ENCODE measurements at places on chromosomes 3 and 15.

DNA sequence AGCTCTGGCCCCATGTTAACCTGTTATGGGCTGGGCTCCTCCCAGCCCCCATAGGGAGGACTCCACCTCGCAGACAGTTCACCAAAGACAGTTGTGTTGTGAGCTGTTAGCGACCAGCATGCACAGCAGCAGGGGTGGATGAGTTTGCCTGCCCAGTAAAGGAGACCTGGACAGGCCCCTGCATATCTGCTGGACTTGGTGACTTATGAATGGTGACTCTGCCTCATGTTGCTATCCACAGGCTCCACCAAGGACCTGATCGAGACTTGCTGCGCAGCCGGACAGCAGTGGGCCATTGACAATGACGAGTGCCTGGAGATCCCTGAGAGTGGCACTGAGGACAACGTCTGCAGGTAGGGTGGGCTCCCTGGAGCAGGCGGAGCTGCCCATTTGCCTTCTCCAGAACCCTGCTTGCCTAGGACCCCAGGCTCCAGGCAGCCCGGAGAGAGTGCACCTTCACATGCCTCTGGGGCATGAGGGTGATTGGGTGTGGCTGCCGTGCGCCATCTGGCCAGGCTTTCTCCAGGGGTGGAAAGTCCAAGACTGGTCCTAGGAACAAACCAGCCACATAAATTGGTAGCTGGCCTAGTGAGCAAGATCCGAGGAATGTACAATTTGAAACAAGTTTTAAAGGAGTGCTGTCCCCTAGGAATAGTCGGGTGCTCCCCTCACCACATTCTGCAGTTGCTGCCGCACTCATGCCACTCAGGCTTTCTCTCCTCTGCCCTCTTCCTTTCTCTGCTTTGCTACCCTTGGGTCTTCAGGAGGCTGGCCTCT is 59.1 kb downstream of the FBLN2 start:
- DNase-seq = no peak

GRCh38 chr3:37462452-37462851 is 288.1 kb upstream of the LRRFIP2 start:
- DNase-seq = no peak

- DNase-seq = no peak
Measured at GRCh38 chr3:187610981-187611511, 59.1 kb downstream of the SST start.

GRCh38 chr3:63896332-63897030 is 15.7 kb downstream of the SCAANT1 start:
- DNase-seq = no peak

DNA sequence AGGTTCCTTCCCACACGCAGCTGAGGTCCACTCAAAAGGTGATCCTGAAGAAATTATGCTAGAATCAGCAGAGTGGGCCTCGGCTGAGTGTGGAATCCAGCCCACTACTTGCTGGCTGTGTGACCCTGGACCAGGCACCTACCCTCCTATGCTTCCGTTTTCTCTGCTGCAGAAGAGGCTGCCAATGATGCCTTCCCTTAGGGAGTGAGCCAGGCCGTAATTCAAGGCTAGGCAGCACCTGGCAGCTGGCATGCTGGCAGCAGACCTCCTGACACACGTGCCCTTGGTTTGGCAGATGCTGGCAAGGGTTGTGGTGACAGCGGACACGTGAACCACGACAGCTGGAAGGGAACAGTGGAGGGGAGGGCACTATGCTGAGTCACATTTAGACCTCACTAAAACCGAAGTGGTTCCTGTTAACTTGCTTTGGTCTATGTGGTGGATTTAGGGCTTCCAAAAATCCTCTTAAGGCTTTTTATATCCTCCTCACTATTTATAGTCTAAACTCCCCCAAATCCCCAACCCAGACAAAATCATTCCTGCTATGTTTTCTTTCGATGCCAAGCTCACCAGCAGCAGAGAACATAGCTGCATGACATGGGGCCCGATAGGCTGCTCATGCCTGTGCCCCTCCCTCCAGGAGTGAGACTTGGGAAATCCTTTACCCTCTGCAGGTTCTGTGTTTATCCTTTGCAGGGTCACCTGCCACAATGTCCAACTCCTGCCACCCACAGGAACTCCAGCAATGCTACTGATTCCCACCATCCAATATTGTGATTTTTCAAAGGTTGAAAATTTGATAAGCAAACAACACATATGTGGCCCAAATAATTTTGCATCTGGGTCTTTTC is 10.6 kb upstream of the PCSK6 start:
- peak; percentile 85 for DNase-seq

DNA sequence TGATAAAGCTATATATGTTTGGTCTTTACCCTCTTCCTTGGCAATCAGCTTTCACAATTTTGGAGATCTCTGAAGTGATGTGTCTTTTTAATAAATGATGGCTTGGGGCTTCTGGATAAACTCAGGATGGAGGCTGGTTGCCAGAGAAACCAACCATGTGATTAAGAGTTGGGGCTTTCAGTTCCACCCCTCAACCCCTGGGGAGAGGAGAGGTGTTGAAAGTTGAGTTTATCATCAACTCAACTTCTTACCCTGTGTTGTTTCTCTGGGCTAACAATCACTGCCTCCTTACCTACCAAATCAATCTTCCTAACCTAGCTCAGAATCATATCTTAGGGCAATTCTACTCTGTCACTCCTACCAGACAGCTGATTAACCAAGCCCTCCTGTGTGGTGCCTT is 735.8 kb downstream of the ZPLD1 start:
- DNase-seq = no peak

GRCh38 chr3:170531657-170532335 is 54.1 kb downstream of the SLC7A14 start:
- no peak for DNase-seq

GRCh38 chr3:29594261-29594660 is 313.4 kb downstream of the RBMS3 start:
- DNase-seq = no peak

GRCh38 chr3:127480196-127480954 is 110.2 kb downstream of the TPRA1 start:
- no peak for DNase-seq

DNA sequence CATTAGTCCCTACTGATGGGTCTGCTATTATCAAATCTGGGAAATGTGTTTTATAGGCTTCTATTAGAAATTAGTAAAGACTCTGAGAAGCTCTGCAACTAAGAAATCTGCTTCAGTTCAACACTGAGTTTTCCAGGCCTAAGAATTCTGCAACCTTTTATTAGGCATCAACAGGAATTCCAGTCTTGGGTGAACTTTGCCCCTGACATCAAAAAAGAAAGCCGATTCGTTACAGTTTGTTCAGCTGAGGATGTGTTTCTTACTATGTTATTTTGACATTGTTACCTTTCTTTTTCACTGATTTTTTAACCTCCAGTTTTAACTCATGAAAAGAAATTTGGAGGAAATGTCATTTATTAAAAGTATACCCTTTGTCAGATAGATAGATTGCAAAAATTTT is 131.5 kb upstream of the KCNH8 start:
- no peak for DNase-seq

GRCh38 chr3:80535286-80535685 is 767.5 kb upstream of the ROBO1 start:
- no peak for DNase-seq

- no peak for DNase-seq
Measured at GRCh38 chr3:113097960-113098447, 107.2 kb downstream of the GTPBP8 start.

- DNase-seq = no peak
Measured at GRCh38 chr3:110479731-110480130, 591.9 kb upstream of the NECTIN3 start.

GRCh38 chr3:58215317-58216025 is 4.7 kb upstream of the DNASE1L3 start:
- DNase-seq = no peak

GRCh38 chr3:13282358-13282985 is 137.7 kb downstream of the NUP210 start:
- peak; percentile 54 for DNase-seq

- no peak for DNase-seq
Measured at GRCh38 chr15:94542391-94542790, 311.0 kb downstream of the MCTP2 start.

DNA sequence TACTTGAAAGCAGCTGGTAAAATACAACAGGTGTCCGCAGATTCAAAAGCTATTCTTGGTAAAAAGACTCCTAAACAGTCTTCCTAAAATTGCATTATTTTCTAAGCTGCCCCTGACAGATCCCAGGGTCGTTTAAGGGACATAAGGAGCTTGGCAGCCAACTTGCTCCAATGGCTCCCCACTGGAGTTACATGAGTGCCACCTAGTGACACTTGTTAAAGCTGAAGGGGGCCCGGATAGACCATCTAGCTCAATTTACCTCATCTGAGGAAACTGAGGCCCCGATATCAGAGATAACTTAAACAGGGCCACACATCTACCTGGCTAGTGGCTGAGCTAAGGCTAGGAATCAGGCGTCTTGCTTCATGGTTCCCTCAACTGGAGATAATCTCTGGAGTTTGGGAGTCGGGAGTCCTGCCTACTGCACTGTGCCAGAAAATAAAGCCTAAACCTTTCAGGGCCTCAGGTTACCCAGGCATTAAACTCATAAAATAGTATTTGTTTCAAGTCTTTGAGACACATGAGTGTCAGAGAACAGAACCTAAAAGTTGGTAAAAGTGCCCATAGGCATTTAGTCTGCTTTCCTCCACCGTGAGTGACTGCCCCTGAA is 6.5 kb upstream of the TBC1D23 start:
- peak; percentile 80 for DNase-seq

DNA sequence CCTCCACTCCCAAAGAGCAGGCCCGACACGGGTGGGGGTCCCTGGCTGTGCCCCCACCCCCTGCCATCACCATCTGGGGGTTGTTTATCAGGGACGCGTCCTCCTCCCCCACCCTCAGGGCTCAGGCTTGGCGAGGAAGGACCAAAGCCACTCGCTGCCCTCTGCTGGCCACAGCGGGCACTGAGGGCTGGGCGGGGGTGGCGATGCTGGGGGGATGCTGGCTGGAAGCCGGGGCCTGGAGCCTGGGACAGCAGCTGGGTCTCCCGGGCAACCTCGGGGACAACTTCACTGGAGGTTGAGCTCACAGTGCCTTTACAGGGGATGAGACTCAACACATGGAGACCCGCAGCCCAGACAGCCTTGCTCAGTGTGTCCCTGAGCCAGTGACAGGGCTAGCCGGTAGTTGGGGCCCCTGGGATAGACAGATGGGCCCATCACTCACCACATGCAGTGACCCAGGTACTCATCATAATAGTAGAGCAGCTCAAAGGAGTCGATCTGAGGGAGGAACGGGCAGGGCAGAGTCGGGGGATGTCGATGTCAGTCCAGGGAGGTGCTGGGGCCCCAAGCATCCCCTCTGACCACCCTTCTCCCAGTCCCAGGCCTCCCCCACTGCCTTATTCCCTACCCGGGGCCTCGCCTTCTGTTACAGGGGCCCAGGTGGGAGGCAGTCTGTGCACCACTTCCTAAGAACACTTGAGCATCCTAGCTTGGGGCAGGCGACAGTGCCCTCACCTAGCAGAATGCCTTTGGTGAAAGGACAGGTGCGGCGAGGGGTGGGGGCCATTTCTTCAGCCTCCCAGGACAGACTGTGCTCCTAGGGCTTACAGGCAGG is 5.9 kb upstream of the CALML4 start:
- peak; percentile 63 for DNase-seq

GRCh38 chr15:45616901-45617323 is 17.9 kb upstream of the SQOR start:
- no peak for DNase-seq

DNA sequence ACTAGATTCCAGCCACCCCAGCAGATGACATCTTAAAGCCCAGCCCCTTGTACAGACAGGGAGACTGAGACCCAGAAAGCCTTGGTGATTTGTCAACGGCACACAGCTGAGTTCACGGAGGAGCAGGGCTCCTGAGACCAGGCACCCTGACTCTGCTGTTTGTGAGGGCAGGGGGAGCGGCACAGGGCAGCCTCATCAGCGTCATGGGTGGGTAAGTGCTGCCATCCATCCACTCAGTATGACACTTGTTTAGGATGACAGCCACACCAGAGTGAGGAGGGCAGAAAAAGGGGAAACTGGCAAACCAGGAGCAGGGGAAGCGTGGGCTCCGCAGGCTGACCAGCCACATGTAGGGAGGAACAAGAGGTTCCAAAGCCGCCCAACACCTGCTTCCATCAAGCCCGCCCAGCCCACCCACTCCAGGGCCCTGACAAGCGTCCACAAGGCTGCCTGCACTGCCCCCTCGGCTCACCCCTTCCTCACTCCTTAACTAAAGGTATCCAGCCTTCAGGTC is 19.9 kb downstream of the RBPMS2 start:
- DNase-seq = peak; percentile 49

- DNase-seq = no peak
Measured at GRCh38 chr15:94040541-94041248, 190.7 kb upstream of the MCTP2 start.

DNA sequence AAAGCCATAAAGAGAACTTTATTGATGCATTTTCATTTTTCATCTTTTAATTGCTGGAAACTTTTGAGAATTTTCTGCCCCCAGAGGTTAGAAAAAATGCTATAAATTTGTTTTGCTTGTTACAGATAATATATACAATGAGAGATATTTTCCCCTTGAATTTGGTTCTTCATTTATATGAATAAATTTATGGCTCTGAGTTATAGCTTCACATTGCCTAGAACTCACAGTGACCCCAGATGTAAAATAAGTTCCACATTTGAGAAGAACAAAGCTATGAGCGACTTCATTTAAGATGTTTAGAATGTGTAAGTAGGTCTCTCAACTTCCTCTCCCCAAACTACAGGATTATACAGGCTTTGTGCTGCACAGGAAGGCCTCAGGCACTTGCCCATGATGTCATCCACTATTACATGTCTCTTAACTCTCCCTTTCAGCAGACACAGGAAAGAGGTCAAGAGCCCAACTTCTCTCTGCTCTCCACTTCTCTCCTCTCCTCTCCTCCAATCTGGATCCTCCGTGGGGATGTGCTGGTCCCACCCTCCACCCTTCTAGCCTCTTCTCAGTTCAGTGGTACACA is 92.8 kb downstream of the DUT start:
- peak; percentile 22 for DNase-seq

- no peak for DNase-seq
Measured at GRCh38 chr3:69290006-69290405, 95.9 kb downstream of the FRMD4B start.

DNA sequence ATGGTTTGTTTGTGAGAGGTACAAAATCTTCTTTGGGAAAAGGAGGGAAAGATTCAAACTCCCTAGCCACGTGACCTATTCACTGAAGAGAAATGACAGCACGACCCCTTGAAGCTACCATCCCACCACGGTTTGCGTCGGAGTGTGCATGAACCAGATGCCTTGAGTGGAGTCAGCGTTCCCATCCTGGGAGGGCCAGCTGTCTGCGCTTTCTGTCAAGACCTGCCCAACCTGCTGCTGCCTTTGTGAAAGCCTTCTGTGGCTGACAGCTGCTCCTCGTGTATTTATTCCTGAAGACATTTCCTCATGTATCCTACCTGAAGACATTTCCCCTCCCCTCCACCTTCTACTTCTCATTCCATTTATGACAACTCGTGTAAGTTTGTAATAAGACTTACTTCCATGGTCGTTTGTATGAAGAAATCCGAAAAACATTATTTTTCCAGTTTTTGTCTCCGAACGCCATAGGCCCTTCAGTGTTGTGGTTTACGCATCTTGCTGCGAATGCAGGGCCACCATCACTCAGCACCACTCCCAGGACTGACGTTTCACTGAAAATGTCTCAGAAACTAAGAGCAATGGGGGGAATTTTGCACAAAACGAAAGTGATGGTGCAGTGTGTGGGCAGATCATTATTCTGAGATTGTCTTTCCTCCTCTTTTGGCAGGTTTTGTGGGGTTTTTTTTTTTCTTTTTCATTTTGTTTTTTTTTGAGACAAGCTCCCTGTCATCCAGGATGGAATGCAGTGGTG is 18.9 kb downstream of the EBLN2 start:
- DNase-seq = no peak

Measured in NB4 (cell line).